Stimulated activated CD8-positive, alpha-beta memory T cell treated with anti-CD3 and anti-CD28 coated beads, Interleukin-12 subunit alpha, Interleukin-12 subunit beta, amount 100 ng/mL, for 1 hour (primary cell): ENCODE measurements at places on chromosomes 4 and X.

- DNase-seq = no peak
Observed at GRCh38 chr4:113541933-113542332, 219.6 kb downstream of the CAMK2D start.

DNA sequence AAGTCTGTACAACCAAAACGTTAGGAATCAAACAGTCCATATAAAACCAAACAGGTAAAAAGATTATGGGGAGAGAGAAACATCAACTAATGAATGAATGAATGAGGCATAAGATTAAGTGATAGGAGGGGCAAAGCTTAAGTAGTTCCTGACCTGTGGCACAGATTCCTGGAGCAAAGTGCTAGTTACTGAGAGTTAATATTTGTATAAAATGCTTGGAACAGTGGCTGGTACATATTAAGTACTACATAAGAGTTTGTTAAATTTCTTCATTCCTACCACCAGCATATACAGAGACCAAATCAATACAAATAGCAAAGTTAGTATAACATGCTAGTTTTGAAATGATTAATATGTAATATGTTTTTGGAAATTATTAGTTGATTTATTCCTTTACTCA is 363.7 kb downstream of the ADAM29 start:
- DNase-seq = no peak

DNA sequence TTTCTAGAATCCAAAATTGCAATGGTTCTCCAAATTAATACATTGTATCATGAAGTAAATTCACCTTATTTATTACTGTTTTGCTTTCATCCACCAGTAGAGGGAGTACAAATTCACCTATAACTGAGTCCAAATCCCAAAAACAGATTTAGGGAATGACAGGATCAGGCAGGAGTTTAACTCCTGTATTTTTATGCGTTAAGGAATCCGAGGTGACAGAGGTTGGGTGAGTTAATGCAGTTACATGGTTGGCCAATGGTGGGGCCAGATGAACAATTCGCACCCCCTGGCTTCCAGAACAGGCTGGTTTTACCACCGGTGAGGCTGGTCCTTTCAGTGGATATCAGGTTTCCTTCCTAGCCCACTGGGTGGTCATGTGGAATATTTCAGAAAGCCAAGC is 82.4 kb downstream of the MTNR1A start:
- no peak for DNase-seq

- no peak for DNase-seq
Observed at GRCh38 chr4:187961171-187961570, 34.4 kb upstream of the ZFP42 start.

DNA sequence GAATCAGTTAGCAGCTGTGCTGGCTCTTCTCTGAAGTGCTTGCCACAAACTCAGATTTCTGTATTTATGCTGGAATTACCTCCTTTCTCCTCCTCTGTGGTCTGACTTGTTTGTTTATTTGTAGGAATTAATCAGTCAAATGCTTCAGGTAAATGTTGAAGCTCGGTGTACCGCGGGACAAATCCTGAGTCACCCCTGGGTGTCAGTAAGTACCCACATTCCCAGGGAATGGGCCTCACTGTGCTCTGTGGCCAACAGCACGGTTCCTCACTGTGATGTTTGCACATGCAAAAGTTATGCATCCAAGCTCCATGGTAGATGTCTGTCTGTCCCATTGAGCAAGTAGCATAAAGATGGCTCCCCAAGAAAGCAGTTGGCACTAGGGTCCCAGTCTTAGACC is 169.9 kb downstream of the DCLK2 start:
- DNase-seq = no peak

DNA sequence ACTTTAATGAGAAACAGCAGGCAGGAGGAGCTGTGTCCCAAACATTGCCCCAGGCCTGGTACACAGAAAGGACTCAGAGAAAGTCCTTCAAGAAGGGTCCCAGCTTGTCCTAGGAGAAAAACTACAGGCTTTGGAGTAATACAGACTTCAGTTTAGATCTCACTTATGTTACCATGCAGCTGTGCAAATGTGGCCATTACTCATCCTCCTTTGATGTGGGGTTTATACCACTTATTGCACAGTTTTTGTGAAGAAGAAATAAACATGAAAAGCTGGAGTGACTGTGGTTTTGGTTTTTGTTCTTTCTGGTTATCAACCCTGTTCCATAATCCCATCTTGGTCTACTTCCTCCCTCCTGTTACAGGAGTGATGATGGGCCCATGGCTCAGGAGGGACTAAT is 8.1 kb upstream of the CYTL1 start:
- no peak for DNase-seq

DNA sequence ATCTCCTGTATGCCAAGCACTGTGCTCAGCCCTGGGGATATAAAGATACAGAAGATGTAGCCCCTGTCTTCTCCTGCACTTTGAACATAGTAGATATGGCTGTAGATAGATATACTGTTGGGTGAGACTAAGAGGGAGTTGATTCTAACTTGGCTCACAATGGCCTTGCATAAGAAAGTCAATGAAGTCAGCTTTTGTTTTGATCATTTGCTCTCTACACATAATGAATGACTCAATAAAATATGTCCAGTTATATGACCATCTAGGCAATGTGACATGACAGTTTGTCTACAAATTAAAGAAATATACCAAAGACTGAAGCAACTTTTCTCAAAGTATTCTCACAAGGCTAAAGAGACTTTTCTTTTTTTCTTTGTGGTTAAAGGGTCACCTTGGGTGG is 147.6 kb upstream of the DIPK2B start:
- no peak for DNase-seq

- DNase-seq = no peak
Observed at GRCh38 chr4:1315836-1316536, 26.3 kb downstream of the MAEA start.

- no peak for DNase-seq
Observed at GRCh38 chrX:132406106-132406505, 82.7 kb downstream of the MBNL3 start.

- DNase-seq = no peak
Observed at GRCh38 chr4:123359449-123360315, 36.9 kb upstream of the SPRY1 start.

- no peak for DNase-seq
Observed at GRCh38 chr4:143721317-143721716, 20.8 kb upstream of the FREM3 start.

DNA sequence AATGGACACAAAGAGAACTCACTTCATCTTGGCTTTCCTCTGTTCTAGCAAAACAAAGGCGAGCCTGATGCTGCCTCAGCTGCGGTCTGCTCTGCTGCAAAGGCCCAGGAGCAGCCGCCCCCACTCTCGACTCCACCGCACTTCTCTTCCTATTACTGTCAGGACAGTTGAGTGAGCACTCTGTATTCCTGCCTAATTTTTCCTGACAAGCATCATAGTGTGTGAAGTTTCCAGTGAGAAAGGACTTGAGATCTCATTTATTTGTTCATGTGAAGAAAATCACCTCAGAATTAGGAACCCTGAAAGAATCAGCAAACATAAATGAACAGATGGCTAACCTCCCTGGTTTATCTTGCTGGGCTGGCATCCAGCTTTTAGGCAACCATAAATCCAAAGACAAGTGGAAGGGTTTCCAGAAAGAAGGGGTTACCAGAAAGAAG is 15.6 kb downstream of the SCARB2 start:
- no peak for DNase-seq

DNA sequence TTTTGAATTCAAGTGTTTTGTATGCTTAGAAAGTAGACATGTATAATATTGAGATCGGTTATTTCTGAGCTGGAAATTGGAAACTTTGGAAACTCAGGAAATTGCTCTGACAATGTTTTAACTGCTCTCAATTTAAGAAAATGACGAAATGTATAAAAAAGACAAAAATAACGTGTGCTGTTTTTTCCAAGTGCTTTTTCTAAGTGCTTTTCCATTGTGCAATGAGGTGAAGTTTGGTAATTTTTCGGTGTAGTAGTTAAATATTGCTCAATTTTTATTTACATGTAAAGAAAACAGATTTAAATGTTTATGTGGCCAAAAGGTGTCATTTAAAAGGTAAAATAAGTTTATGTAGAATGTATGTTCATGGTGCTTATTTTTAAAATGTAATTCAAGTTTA is 39.4 kb upstream of the RHOH start:
- DNase-seq = no peak

GRCh38 chr4:3868211-3869173 is 102.3 kb downstream of the ADRA2C start:
- DNase-seq = no peak

DNA sequence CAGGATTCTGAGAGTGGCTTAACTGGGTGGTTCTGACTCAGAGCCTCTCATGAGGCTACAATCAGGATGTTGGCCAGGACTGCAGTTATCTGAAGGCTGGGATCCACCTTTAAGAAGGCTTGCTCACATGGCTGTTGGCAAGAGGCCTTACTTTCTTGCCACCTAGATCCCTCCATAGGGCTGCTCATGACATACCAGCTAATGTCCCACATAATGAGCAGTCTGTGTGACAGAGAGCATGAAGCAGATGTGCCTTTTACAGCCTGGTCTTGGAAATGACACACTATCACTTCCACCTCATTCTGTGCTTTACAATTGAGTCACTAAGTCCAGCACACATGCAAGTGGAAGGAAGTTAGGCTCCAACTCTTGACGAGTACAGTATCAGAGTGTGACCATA is 4.3 kb upstream of the RBM3 start:
- DNase-seq = no peak
